ENCODE measurements at places on chromosomes 16 and 17. TPM values are rescaled to one million over a fixed set of nuclear protein-coding genes. Genes with fewer than 3 reads are reported as not detected.
A peak's percentile ranks its signal among the peaks of the same experiment; 100 is the strongest.

KRTAP4-5 gene
- not detected for total RNA-seq

DNA sequence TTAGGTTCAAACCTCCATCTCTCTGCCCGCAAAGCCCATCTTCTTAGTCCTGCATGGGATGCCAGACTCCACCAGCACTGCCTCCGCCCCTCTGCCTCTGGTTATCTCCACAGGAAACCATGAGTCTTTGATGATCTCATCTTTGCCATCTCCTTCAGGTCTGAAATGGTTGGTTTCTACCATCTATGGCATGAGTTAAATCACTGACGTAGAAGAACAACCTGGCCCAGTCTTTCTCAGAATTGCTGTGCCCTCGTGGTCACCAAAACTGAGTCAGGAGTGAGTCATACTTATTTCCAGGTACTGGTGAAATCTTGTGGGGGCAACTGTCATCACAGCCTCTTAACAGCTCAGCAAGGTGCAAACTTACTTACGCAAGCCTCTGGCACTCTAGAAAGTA, 468.7 kb upstream of the C16orf82 start:
- no peak for DNase-seq

DNA sequence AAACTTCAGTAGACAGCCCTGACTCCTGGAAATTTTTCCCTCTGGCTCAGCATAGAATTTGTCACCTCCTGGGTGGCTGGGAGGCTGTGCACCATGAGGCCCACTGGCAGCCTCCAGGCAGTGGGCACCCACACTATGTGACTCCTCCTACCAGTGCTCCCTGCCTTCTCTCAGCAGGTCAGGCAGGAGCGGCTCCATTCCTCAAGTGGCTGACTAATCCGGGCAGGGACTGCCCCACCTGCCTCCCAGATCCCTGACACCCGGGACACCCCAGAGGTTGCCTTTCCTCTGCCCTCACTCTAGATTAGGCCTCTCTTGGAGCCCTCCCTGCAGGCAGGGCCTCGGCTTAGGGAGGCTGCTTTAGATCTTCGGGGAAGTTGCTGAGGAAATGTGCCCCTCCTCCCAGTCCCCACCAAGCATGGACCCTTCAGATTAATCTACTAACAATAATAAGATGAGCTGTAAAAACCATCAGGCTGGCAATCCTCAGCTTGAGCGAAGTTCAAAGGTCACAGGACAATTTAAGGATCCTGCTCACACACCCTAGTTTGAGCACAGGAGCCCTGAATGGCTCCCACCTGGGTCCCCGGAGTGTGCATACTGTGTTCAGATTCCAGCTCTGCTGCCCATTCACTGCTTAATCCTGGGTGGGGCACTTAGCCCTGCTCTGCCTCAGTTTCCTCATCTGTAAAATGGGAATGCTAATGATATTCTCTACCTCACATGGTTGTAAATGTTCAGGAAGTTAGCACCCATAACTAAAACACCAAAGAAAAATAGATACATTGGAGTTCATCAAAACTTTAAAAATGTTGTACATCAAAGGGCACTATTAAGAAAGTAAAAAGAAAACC, 10.0 kb upstream of the MYCBPAP start:
- DNase-seq: no peak

PPP1R27 gene
- total RNA-seq: 11.9 TPM

DNA sequence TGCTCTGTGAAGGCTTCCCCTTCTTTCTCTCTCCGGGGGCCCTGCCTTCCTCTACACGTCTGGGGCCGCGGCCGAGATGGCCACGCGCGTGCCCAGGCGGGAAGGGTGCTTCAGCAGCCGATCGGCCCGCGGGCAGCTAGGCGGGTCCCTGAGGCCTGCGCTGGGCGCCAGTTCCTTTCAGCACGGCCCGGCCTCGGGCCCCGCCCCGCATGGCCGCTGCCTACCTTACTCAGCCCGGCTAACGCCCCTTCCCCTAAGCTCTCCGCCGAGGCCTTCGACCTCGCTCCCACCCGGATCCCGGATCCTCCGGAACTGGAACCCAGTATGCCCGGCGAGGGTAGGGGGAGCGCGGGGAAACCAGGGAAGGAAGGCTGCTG, 335 bp downstream of the TMEM11 start:
- no peak for DNase-seq

DNA sequence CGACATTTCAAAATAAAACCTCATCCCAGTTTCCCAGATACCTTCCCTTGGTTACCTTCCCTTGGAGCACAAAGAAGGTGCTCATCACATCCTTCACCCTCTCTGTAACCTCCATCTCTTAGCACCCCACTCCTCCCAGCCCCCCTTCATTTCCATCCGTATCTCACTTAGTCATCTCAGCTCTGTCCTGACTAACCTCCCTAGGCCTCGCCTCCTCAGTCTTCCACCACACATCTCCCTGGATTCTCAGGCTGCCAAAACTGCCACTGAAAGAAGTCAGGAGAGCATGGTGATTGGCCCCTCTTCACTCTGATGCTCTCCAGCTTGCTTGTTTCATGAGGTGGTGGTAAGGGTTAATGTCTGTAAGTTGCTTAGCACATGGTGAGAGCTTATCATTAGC, 2.3 kb downstream of the ZFP3 start:
- DNase-seq: no peak

DNA sequence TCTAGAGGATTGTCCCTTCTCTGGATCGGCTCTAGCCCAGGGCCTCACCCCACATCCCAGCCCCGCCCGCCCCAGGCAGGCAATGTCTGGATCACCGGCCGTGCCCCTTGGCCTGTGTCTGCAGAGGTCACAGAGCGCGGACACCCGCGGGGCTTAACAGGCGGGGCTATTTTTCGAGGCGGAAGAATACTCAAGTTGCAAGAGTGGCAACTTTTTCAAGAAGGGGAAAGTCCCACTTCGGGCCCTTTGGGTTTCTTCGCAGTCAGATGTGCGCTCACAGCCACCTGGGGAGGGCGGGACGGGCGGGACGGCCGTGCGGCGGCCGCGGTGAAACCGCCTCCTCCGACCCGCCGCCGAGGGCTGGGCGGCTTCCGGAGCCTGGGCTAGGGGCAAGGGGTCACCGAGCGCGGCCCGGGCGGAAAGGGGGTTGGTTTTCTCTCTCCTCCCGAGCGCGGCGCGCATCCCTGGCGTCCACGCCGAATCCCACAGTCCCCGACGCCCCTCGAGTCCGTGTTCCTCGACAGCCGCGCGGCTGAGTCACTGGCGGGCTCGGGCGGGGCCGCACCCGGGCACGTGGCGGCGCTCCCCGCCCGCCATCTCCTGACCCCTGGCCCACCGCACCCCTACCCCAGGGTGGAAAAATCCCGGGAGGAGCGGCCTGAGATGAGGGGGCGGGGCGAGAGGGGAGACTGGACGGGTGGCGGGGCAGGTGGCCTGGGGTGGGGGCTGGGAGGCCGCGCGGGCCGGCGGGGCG, 1.2 kb upstream of the PFN1 start:
- peak; percentile 81 for DNase-seq

DNA sequence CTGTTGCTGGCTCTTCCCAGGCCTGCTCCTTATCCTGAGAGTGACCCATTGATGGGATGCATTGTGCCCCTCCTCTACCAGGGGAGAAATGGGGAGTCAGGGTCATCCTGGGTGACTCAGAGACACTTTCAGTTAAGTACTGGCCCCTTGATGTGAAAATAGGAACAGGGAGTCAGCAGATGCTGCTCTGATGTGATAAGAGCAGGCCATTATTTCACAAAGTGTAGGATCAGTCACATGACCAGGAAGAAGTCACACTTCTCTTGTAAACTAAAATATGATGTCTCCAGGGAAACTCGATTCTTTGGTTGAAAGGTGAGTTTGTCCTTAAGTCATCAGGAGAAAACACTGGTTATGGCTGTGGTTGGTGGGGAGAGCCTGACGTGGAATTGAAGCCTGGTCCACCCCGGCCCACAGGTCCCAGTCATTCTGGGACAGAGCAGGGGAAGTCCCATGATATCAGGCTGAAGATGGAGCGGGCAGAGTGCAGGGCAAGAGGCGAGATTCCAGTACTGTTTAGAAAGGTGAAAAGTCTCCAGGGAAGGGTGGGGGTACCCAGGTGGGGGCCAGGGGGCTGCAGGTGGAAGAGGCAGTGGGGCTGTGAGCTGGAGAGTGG, 88.6 kb upstream of the NLRP1 start:
- DNase-seq: no peak

DLX3 gene
- total RNA-seq: 0.82 TPM

- DNase-seq: no peak
Measured at GRCh38 chr16:85276721-85277120, 164.4 kb upstream of the CIBAR2 start.

GRCh38 chr17:66425756-66426396, 123.5 kb downstream of the PRKCA start:
- DNase-seq: no peak

DNA sequence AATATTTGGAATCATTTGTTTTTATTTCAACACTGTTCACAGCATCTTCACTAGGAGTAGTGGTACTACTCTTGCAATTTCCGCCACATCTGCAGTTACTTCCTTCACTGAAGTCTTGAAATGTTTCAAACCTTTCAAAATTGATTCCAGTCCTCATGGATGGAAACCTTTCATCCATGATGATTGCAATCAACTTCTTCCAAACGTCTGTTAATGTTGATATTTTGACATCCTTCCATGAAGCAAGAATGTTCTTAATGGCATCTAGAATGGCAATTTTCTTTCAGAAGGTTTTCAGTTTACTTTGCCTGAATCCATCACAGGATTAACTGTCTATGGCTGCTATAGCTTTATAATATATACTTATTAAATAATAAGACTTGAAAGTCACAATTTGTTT, 736.8 kb upstream of the CA10 start:
- no peak for DNase-seq

DNA sequence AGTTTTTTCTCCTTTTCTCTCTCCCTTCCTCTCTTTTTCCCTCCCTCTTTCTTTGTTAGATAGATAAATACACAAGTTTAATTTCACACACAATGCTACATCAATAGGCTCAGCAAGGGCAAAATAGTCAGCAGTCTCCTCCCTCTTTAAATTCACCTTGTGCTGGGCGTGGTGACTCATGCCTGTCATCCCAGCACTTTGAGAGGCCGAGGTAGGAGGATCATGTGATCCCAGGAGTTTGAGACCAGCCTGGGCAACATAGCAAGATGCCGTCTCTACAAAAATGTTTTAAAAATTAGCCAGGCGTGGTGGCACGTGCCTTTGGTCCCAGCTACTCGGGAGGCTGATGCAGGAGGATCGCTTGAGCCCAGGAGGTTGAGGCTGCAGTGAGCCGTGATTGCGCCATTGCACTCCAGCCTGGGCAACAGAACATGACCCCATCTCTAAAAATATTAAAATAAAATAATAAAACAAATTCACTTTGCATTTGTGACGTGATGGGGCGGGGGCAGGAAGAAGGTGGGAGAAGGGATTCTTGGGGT, 27.4 kb downstream of the IL21R start:
- no peak for DNase-seq

DNA sequence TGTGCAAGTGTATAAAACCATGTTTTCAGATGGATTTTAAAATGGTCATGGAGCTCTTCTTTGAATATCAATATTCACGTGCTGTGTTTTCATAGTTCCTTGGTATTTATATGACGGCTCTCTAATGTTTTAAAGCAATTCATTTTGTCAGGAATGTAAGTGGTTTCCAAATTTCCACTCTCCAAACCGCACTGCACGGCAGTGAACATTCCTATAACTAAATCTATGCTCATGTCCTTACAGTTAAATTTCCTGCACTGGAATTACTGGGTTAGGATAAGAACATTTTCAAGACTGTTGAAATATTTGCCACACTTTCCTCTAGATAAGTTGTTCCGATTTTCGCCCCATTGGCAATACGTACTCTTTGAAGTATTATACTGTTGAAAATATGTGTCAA, 398.9 kb downstream of the PMP22 start:
- DNase-seq: peak; percentile 2

- peak; percentile 24 for DNase-seq
Measured at GRCh38 chr17:41835214-41835799, 725 bp downstream of the NT5C3B start.

GRCh38 chr17:5203908-5204294, 12.2 kb upstream of the ZNF594 start:
- no peak for DNase-seq

DNA sequence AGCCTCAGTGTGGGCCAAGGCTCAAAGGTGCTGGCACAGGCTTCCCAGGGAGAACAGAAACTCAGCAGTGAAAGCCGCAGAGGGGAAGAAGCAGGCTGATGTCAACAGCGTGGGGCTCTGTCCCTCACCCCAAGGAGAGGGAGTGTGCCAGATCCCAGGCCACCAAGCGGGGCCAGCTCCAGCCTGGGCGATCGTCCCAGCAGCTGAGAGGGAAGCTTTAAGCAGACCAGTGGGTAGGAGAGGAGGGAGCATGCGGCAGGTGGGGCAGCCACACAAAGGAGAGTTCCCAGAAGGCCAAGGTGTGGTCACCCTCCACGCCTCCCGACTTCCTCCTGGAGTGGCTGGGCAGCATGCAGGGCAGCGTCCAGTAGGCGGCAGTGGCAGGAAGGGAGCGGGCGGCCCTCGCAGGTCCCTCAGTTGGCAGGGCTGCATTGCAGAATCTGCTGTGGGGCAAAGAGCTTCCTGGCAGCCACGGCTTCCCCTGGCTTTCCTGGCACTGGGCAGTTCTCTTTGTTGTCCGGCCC, 6.0 kb downstream of the SYNGR2 start:
- DNase-seq: no peak

ARRB2 gene
- total RNA-seq: 14.6 TPM

- DNase-seq: no peak
Measured at GRCh38 chr17:357644-358043, 5.0 kb upstream of the RPH3AL start.

- no peak for DNase-seq
Measured at GRCh38 chr16:87374313-87374712, 9.3 kb downstream of the FBXO31 start.

- no peak for DNase-seq
Measured at GRCh38 chr17:78269955-78270381, 38.5 kb downstream of the TMEM235 start.

DNA sequence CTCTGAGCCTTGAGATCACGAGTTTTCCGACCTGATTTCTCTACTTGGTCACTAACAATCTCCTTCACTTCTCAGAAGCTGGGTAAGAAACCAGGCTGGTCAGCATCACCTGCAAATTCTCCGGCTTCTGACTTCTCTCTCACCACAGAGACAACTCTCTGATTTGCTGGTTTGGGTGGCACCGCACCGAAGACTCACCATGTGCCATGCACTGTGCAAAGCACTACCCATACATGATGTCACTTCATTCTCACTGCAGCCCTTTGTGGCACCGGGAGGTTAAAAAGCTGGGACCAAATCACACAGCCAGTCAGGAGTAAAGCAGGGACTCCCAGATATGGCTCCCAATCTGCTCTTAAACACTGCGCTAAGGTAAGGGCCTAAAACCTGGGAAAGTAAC, 647 bp downstream of the VAC14 start:
- DNase-seq: no peak

UBALD1 gene
- 13.3 TPM for total RNA-seq

CYB5B gene
- total RNA-seq: 47.9 TPM

Measured in tongue (tissue), 3 donors.